ENCODE measurements at places on chromosomes 6 and 20. TPM values are rescaled to one million over a fixed set of nuclear protein-coding genes. Genes with fewer than 3 reads are reported as not detected.

DNA sequence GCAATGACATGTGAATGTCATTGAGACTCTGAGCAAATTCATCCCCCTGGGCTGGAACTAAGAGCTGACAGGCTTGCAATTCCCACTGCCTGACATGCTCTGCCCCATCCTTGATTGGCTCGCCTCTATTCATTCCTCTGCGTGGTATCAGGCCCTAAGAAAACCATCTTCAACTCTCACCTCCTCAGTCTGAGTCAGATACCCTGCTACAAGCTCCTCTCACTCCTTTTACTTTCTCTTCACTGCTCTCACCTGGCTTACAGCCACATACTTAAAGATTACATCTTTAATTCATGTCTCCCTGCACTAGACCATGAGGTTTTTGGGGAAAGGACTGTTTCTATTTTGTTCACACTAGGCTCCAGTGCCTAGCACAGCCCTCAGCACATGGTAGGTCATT, 131.6 kb downstream of the KIF6 start:
- H3K4me1 ChIP-seq: no peaks in the 10 kb centered on the region
- no peaks in the 10 kb centered on the region for H3K36me3 ChIP-seq

Gene LTB
- polyA plus RNA-seq: 0.50 TPM

DNA sequence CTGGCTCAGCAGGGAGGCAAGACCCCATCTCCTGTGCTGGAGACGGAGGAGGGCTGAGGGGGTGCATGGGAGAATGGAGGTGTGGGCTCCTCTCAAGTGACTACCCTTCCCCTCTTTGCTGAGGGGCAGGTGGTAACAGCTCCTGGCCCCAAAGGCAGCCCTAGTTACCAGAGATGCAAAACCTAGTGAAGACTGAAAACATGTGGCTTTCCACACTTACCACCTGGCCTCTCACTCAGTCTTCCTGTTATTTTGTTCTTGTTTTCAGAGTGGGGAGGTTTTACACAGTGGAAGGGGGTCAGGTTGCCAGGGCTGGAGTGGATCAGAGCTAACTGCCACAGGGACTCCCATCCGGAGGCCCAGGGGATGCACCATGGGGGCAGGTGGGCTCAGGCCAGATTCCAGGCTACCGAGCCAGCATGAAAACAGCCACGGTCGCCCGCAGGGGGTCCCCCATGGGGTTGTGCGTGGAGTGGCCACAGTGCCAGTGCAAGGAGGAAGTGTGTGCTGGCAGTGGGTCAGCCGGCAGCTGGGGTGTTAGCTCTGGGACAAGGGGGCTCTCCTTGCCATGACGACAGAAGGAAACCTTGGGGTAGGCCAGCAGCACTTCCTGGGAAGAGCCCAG, 21.1 kb downstream of the MYT1 start:
- no peak for DNase-seq
- no peak overlapping the region for H3K4me3 ChIP-seq
- peaks cover 42% of the 10 kb centered on the region for H3K4me1 ChIP-seq

DNA sequence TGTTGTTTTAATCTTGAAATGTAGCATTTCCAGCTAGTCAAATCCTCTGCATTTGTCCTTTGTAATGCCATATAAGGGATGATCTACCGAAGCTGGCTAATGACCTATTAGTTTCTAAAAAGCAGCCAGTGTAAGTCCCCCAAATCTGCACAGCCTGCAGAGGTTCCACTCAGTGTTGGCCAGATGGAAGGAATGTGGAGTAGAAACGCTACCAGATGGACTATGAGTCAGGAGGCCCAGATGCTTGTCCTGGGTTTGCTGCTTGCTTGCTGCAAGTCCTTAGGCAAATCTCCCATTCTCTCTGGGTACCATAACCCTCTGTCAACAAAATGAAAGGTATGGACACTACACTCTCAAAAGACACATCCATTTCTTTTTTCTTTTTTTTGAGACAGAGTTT, 149.8 kb downstream of the BTBD9 start:
- H3K36me3 ChIP-seq: no peaks in the 10 kb centered on the region
- no peaks in the 10 kb centered on the region for H3K27me3 ChIP-seq
- no peak overlapping the region for H3K27ac ChIP-seq

Gene TRIM31
- polyA plus RNA-seq: not detected

DNA sequence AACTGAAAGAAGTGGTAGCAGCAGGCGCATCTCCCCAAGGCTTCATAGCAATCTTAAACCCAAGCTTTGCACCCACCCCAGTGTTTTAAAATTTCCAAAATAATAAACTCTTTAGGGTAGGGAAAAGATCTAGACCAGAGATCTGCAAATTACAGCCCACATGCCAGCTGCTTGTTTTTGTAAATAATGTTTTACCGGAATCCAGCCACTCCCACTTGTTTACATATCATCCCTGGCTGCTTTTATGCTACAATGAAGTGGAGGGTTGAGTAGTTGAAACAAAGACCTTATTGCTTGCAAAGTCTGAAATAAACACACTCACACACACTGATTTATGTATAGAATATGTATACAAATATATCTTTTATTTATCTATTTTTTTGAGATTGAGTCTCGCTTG, 30.0 kb downstream of the SLX4IP start:
- H3K4me1 ChIP-seq: peaks cover 4% of the 10 kb centered on the region
- H3K27ac ChIP-seq: no peak overlapping the region

GRCh38 chr6:157203312-157203744, 120.0 kb downstream of the TMEM242 start:
- peaks cover 5% of the 10 kb centered on the region for H3K4me1 ChIP-seq
- DNase-seq: no peak
- no peak overlapping the region for H3K4me3 ChIP-seq
- H3K27ac ChIP-seq: no peak overlapping the region
- H3K36me3 ChIP-seq: peaks cover 39% of the 10 kb centered on the region

Gene KIZ
- 35.3 TPM for polyA plus RNA-seq

DNA sequence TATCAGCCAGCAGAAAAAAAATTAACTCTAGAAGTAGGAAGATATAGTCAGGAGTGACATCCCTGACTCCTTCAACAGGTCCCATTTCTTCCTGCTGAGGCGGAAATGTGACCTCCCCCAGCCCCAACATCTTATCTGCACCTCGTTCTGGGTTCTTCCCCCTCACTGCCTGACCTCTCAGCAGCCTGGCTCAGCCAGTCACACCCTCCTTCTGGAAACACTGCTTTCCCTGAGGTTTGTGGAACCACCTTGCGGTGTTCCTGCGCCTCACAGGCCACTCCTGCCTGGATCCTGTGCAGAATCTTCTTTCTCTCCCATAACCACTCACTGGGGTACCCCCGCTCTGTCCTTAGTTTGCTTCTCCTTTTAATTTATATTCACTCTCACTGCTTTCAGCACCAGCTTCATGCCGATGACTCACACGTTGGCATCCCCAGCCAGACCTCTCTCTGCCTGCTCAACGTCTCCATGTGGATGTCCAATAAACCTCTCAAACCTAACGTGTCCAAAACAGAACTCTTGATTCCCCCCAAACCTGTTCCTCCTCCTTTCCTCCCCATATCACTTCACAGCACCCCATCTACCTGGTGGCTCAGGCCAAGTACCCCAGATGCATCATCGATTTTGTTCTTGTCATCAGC, 222.8 kb upstream of the PLN start:
- H3K4me3 ChIP-seq: no peak overlapping the region
- H3K4me1 ChIP-seq: no peaks in the 10 kb centered on the region
- no peaks in the 10 kb centered on the region for H3K36me3 ChIP-seq
- no peaks in the 10 kb centered on the region for H3K27me3 ChIP-seq
- DNase-seq: no peak

Gene PEDS1
- polyA plus RNA-seq: 33.5 TPM

DNA sequence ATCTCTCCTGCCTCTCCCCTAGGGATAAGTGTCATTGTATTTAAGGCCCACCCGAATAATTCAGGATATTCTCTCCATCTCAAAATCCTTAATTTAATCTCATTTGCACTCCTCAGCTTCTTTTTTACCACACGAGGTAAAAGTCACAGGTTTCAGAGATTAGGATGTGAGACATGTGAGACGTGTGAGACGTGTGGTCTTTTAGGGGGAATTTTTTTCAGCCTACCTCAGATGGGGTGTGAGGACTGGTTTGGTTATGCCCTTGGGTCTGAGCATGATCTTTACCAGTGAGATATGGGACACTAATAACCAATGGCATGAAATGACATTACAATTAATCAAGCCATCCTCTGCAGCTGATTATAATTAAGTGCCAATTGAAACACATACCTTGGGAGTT, 324.2 kb downstream of the BMP2 start:
- no peak overlapping the region for H3K4me3 ChIP-seq
- no peak for DNase-seq
- no peaks in the 10 kb centered on the region for H3K36me3 ChIP-seq
- H3K4me1 ChIP-seq: no peaks in the 10 kb centered on the region

- H3K36me3 ChIP-seq: no peaks in the 10 kb centered on the region
- H3K27ac ChIP-seq: no peak overlapping the region
- no peak overlapping the region for H3K4me3 ChIP-seq
- H3K27me3 ChIP-seq: no peaks in the 10 kb centered on the region
- no peak for DNase-seq
Observed at GRCh38 chr20:14643556-14643955, 306.1 kb upstream of the FLRT3 start.

Gene ZNF512B
- 44.7 TPM for polyA plus RNA-seq

Gene GPX5
- not detected for polyA plus RNA-seq

DNA sequence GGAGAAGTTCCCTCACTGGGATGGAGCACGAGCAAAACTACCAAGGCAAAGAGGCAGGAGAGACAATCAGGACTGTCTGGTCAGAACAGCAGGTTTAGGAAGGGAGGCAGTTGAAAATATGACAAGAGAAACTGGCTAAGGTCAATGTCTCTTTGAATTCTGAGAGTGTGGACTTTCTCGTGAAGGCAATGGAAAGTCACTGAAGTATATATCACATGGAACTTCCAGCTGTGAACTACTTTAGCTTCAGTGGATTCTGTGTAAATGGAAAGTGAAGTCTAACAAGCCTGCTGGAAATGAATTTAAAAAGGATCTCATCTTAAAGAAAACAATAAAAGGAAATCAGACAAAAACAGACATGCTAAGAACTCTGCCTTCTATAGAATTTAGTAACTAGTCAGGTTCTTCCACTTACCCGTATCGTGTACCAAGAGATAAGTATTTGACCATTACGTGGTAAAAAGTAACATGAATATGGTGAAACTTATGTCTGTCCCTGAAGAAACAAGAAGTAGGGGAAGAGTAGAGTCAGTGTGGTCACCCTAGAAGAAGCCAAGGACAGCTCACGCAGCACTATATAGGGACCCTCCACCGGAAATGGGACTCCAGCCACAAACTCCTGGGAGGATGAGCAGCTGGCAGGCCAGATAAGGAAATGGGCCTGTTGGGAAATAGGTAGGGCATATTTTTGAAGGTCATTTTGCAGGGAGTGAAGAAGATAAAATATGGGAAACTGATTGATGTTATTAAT, 123.4 kb downstream of the MAP7 start:
- no peaks in the 10 kb centered on the region for H3K27me3 ChIP-seq
- no peaks in the 10 kb centered on the region for H3K36me3 ChIP-seq
- H3K4me3 ChIP-seq: no peak overlapping the region
- DNase-seq: no peak

DNA sequence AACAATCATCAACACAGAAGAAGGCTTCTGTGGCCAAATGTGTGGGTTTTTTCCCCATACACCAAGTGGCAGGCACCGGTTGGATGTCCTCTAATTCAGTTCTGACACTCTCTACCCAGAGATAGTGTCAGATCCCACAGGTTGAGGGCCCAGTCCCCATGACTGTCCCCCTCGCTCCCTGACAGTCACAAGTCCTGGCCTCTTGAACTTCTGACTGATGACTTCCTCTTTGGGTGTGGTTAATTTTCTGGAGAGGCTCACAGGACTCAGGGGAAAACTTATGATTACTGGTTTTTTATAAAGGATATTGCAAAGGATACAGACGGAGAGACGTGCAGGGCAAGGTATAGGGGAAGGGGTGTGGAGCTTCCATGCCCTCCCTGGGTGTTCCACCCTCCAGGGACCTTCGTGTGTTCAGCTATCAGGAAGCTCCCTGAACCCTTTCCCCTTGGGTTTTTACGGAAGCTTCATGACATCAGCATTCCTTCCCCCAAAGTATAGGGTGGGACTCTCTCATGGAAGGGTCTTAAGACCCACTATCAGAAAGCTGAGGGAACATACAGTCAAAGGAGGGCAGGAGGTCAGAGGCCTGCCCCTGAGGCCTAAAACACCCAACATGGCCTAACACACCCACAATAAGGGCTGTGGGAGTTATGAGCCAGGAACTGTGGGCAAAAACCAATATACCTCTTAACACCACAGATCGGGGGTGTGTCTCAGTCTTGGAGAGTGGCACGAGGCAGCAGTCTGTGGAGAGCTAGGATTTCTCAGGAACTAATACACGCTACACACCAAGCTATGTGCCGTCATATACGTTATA, 33.3 kb downstream of the FARS2 start:
- no peak for DNase-seq
- no peaks in the 10 kb centered on the region for H3K27me3 ChIP-seq
- no peaks in the 10 kb centered on the region for H3K36me3 ChIP-seq
- H3K4me3 ChIP-seq: no peak overlapping the region
- no peak overlapping the region for H3K27ac ChIP-seq

- H3K4me1 ChIP-seq: peaks cover 3% of the 10 kb centered on the region
- no peak overlapping the region for H3K27ac ChIP-seq
- peaks cover 7% of the 10 kb centered on the region for H3K36me3 ChIP-seq
- DNase-seq: no peak
- H3K27me3 ChIP-seq: no peaks in the 10 kb centered on the region
Observed at GRCh38 chr20:58420798-58421496, 31.9 kb downstream of the VAPB start.

- H3K36me3 ChIP-seq: no peaks in the 10 kb centered on the region
- H3K27me3 ChIP-seq: no peaks in the 10 kb centered on the region
- H3K4me1 ChIP-seq: no peaks in the 10 kb centered on the region
- H3K27ac ChIP-seq: no peak overlapping the region
- H3K4me3 ChIP-seq: no peak overlapping the region
Observed at GRCh38 chr20:40393197-40394079, 295.6 kb downstream of the MAFB start.

- peak overlapping the region; percentile 73 for H3K27ac ChIP-seq
- no peak overlapping the region for H3K4me3 ChIP-seq
- DNase-seq: no peak
- H3K4me1 ChIP-seq: peaks cover 26% of the 10 kb centered on the region
Observed at GRCh38 chr6:37137201-37138090, 32.5 kb upstream of the PIM1 start.

DNA sequence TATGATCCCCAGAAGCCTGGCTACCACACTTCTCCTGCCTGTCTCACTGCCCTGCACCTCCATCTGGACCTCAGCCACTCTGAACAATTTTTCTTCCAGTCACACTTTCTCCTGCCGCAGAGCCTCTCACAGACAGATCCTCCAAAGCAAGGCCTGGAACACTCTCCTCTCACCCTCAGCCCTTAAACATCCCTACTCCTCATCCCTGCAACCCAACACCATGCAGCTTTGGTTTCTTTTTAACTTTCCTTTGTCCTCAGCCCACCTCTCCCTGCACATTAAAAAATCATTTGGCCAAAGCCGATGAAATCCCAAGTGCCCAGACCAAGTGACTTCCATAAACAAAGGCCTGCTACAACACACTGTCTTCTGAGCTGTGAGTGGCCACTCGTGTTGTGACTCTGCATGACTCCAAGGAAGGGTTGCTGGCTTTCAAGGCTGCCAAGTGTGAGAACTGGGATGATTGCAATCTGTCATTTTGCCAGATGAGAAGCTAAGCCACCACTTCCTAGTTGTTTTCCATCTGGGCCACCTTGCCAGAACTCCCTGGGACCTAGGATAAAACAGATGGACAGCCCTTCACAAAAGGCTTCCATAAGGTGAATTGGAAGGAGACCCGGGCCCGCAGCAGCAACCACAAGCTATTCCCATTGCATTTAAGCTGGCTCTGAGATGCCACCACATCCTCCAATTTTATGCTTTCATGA, 144.4 kb upstream of the SSTR4 start:
- no peaks in the 10 kb centered on the region for H3K27me3 ChIP-seq
- H3K4me1 ChIP-seq: no peaks in the 10 kb centered on the region
- no peak overlapping the region for H3K4me3 ChIP-seq
- DNase-seq: no peak
- no peak overlapping the region for H3K27ac ChIP-seq
- H3K36me3 ChIP-seq: no peaks in the 10 kb centered on the region
